ENCODE measurements at places on chromosomes 2 and 18. TPM values are rescaled to one million over a fixed set of nuclear protein-coding genes. Genes with fewer than 3 reads are reported as not detected.
A peak's percentile ranks its signal among the peaks of the same experiment; 100 is the strongest.

- DNase-seq = no peak
Measured at GRCh38 chr2:214587442-214587841, 176.6 kb downstream of the VWC2L start.

The ALK gene
- 0.24 TPM for total RNA-seq

- DNase-seq = no peak
Measured at GRCh38 chr18:25112821-25113434, 239.0 kb downstream of the ZNF521 start.

GRCh38 chr2:74573747-74574562 is 19.4 kb downstream of the DOK1 start:
- no peak for DNase-seq

DNA sequence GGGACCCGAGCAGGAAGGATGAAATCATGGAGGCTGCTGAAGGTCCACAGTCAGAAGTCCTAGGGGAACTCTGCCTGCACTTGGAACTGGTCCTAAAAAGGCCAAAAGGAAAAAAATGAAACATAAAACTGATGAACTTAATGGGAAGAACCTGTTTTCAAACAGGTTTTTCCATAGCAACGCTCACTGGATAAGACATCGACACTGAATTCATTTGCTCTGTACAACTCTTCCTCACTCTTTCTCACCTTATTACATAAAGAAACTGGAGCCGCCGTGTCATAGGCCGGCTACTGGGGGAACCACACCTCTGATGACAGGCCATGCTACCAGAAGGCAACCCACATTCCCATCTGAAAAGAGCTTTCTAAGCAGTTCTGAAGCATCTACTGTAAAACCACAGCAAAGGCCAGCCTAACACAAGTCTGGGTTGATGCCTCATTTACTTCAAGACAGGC is 83.6 kb downstream of the FARSB start:
- no peak for DNase-seq

GRCh38 chr18:825891-826585 is 14.0 kb upstream of the YES1 start:
- no peak for DNase-seq

DNA sequence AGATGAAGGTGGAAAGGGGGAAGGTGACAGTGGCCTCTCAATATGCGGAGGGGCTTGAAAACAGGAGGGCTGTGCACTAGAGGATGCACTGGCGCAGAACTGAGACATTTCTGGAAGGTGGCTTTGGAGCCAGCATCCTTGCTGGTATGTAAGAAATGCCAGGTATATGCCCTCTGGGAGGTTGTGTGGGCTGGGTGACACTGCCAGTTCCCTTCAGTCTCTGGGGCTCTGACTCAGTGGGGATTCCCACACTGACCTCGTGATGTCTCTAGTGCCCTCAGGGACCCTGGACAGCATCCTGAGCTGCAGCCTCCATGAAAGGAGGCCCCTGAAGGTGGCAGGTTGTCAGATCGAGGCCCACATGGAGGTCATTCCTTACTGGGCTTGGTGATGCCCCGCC is 74.0 kb downstream of the AGAP1 start:
- no peak for DNase-seq

DNA sequence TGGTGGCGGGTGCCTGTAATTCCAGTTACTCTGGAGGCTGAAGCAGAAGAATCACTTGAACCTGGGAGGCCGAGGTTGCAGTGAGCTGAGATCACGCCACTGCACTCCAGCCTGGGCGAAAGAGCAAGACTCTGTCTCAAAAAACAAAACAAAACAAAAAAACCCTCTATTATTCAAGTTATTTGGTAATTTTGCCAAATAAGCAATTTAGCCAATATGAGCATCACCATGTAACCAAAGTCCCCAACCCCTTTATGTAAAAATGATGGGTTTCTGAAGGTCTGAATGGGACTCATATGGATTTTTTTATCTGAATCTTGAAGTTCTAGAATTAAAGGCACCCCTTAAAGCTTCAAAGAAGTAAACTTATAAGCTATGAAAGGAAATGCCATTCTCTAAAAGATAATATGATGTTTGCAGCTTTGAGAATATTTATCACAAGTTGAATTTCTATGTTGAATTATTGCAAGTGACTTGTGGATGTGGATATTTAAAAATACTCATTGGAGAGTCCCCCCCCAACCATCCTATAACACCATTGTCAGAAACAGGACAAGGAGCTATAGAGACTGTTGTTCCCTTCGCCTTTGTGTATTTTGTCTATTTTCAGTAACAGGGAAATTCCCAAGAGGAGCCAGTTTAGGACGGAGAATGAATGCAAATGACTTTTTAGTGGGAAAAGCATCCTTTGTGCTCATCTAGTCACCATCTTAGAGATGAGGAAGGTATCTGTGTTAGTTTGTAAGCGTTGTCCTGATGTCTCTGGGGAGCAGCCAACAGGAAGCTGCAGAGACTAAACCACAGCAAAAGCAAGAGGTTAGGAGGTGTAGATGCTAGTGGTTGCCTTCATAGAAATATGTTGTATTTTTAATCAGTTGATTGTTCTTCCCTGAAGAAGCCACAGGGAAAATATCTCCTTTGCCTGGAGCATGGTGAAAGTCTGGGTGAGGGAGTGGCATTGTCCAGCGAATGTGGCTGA is 68.3 kb downstream of the TET3 start:
- DNase-seq = no peak

- DNase-seq = no peak
Measured at GRCh38 chr18:3664563-3665178, 214.7 kb downstream of the TGIF1 start.

GRCh38 chr2:45418532-45418931 is 192.5 kb downstream of the SRBD1 start:
- DNase-seq = no peak

The ZSWIM2 gene
- not detected for total RNA-seq

The ARHGEF33 gene
- 0.06 TPM for total RNA-seq

The GLI2 gene
- total RNA-seq = 1.0 TPM

DNA sequence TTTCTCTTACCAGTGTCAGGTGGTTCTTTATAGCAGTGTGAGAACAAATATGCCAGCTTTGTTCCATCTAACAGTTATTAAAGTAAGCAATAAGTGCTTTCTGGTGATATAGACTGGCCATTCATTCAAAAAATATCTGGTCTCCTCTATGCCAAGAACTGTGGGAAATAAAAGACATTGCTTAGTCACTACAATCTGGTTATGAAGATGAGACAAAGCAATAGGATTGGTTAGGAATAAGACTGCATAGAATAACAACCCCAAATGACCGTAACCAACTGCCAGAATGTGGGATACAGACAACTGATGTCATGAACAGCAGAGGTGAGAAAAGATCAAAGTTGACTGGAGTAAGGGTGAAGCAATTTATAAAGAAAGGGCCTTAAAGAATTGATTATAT is 83.8 kb downstream of the MBD2 start:
- no peak for DNase-seq

The ARL4C gene
- 3.4 TPM for total RNA-seq

DNA sequence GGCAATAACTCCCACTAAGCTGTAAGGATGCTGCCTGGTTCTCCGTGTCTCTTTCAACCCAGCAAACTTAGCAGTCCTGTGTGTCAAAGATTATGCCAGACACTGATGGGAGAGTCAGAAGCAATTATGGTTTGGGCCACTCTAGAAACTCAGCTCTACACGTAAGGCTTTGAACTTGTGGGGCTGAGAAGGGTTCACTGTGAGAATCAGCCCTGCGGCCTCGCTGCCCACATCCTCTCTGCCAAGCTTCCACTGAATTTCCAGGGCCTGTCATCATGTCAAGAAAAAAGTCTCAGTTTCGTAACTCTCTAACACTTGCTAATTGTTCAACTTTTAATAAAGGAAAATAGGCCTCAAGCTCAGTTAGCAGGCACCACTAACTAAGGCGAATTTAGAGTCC is 308.8 kb upstream of the LYPD1 start:
- no peak for DNase-seq

The COL3A1 gene
- 66.3 TPM for total RNA-seq

- no peak for DNase-seq
Measured at GRCh38 chr2:214889301-214889700, 79.8 kb upstream of the BARD1 start.

DNA sequence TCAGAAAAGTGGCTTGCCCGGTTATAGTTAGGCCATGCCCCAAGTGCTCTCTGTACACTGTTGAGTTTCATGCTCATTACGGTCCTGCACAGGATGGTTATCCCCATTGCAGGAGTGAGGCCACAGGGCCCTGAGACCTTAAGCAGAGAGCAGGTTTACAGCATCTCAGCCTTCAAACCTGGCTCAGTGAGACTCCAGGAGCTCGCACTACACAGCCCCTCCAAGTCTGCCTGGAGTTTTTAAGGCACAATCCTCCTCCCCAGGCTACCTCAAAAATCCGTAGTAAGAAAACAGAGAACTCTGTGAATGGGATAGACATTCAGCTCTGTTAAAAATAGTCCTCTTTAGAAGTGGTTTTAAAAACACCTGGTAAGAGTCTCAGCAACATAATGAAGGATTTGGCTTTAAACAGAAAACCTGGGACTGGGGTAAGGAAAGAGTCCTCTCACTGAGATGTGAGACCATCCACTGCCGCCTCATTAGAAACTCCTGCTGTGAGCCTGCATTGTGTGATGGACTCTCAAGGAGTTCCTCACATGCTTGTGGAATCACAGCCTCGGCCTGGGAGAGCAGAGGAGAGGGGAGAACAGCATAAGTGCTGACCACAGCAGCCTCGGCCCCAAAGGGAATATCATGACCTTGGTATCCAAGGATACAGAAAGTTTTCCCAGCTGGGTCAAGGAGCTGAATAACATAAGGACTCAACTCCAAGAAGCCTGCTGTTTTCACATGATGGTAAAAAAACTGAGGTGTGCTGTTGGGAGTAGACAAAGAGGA is 214.8 kb downstream of the ATAD2B start:
- peak; percentile 18 for DNase-seq

Data from heart right ventricle (tissue), 16 donors.